CD4-positive, alpha-beta T cell treated with Interleukin-15 for 1 hour (primary cell): ENCODE measurements at places on chromosomes 13 and 19.

DNA sequence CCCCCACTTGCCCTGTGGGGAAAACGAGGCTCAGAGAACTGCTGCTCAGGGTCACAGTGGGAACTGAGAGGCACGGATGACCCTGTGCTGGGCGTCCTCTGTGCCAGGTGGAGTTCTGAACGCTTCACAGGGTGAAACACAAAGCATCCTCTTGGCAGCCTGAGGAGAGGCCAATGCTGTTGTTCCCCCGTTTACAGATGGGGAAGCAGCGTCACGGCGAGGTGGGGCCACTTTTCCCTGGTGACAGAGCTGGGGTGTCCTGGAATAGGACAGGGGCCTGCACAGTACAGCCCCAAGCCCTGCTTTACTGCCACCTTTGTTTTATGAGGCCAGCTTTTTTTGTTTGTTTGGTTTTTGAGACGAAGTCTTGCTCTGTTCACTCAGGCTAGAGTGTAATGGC lies 22.1 kb downstream of the DHX34 start:
- peak; percentile 42 for DNase-seq

- DNase-seq: peak; percentile 93
Observed at GRCh38 chr19:3987619-3988371, 2.5 kb upstream of the EEF2 start.

GRCh38 chr13:104477261-104477660 lies 1411.0 kb upstream of the SLC10A2 start:
- DNase-seq: no peak

- no peak for DNase-seq
Observed at GRCh38 chr13:113534236-113534860, 43.8 kb upstream of the DCUN1D2 start.

DNA sequence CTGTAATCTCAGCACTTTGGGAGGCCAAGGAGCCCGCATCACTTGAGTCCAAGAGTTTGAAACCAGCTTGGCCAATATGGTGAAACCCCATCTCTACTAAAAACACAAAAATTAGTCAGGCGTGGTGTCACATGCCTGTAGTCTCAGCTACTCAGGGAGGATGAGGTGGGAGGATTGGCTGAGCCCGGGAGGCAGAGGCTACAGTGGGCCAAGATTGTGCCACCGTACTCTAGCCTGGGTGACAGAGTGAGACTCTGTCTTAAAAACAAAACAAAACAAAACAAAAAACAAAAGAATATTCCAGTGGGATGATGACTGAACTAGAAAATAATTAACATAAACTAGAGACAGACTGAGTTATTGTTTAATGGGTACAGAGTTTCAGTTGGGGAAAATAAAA lies 81.7 kb upstream of the ABCC4 start:
- no peak for DNase-seq

DNA sequence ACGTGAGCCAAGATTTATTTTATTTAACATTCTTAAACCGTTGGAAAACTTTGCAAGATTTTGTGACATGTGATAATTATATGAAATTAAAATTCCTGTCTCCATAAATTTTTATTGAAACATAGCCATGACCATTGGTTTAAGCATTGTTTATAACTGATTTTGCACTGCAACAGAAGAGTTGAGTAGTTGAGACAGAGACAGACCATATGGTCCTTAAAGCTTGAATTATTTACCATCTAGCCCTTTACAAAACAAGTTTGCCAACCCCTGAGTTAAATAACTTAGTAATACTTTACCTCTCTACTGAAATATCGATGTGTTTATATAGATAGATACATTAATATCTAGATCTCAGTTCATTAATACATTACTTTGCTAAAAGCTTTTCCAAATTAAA lies 814.1 kb upstream of the GPC6 start:
- DNase-seq: no peak

- no peak for DNase-seq
Observed at GRCh38 chr19:8503510-8503909, 1.1 kb upstream of the PRAM1 start.

GRCh38 chr13:51643882-51644281 lies 59.6 kb downstream of the WDFY2 start:
- no peak for DNase-seq

DNA sequence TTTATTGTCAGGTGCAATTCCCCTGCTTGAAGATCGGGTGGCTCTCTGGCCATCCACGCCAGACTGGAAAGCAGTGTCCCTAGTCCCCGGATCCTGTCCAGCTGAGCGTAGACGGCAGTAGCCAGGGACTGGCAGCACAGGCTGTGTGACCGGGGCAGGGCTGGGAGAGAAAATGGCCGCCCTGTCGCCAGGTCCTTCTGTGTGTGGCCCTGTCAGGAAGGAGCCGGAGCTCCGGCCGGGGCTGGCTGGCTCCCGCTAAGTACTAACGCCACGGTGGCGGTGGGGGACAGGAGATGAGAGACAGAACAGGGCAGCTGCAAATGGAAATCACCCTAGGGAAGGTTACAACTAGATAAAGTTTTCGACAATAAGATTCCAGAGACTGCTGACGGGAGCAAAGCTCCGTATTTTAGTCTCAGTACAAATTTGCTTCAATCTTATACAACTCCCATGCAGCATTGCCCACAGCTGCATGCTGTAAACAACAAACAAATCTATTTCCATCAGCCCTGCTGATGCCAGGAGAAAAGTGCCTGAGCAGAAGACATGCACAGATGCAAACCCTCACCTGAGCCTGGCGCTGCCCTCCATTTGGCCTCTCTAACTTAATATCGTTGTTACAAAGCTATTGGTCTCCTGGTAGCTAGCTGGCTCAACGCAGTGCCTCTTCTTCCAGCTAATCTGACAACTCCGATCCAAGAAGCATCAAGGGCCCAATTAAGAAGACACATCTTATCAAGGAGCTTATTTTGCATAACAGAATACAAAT lies 253.0 kb downstream of the TSHZ3 start:
- no peak for DNase-seq

DNA sequence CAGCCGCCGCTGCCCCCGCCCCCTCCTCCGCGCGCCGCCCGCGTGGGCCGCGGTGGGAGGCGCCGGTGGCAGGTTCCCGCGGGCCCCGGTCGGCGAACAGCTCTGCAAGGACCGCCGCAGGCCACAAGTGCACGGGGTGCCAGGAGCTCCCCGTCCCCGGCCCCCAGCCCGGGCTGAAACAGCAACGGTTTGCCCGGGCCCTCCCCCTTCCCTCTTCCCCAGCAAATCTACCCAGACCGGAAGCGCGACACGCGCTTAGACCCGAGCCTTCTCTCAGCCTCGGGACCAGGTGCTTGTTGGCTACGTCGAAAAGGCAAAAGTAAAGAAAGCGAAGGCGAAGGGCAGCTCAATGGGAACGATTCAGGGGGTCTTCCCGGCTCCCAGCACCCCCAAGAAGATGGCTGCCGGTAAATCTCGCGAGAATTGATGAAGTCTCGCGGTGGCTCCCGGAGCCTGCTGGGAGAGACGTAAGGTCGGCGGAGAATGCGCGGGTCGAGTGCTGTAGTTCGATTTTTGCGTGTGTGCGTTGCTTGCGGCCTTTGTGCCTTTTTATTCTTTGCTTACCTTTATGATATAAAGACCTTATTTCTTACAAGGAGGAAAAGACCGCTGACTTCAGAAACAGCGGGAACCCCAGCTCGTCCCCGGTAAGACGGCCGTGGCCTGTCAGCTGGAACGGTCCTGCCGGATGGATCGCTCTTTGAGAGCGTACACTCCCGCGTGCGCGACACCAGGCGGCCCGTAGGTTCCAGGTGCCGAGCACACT lies at the start of gene RBM26:
TSS of gene RBM26 (minus strand) at position 425 of the 766 bp plus-strand sequence. CDS start 481 bp downstream, outside the sequence.
- peak; percentile 93 for DNase-seq

DNA sequence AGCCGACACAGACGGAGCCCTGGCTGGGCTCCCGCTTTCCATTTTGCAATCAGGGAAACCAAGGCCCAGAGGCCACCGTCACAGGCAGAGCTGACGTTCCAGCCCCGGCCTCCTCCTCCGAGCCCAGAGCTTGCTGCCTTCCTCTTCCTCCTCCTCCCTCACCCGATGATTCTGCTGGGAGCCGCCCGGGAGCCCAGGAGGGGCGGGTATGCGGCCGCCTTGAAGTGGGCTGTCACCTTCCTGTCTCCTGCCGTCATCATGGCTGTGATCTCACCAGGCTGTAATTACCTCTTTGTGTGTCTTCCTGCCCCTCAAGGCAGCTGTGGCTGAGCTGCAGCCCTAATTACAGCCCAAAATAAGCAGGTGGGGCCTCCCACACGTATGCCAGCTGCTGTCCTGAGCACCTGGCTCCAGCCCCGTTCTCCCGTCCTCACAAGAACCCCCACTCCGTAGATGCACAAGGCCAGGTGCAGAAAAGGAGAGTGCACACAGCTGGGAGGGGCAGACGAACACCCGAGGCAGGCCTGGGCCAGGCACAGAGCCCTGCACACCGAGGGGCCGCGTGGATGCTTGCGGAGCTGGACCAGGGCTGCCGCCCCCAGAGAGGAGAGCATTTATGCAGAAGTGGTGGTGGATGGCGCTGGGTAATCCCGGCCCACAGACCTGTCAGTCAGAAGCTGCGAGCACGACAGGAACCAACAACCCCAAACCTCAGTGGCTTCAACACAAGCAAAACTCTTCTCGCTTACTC lies 4.0 kb downstream of the TPGS1 start:
- DNase-seq: peak; percentile 92

DNA sequence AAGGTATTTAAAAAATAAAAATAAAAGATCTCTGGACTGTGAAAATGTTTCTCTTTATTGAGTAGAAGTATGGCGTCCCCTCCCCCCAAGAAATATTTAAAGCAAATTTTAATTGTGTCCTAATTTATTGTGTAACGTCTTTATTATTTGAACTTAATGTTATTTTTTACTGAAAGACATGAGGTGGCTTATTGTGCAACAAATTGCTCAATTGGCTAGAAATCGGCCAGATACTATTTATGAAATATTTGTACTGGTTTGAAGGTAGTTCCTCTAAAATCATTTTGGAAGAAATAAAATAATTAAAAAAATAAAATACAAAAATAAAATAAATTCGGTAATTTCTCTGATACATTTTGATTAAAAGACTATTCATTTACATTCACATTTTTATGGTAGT lies 162.3 kb downstream of the DACH1 start:
- DNase-seq: no peak

- no peak for DNase-seq
Observed at GRCh38 chr13:69904784-69905183, 202.8 kb upstream of the ATXN8OS start.

DNA sequence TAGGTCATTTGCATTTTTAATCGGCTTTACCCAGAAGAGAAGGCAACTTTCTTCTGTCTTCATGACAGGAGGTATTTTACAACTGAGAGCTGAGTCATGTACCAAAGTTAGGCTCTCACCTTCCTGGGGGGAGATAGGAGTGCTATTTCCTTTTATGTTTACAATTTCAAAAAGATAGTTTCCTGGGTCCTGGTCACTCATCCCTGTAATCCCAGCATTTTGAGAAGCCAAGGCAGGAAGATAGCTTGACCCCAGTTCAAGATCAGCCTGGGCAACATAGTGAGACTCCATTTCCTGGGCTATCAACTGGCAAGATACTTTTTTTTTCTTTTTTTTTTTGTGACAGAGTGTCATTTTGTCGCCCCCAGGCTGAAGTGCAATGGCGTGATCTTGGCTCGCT lies 7.6 kb downstream of the LYPD3 start:
- no peak for DNase-seq

DNA sequence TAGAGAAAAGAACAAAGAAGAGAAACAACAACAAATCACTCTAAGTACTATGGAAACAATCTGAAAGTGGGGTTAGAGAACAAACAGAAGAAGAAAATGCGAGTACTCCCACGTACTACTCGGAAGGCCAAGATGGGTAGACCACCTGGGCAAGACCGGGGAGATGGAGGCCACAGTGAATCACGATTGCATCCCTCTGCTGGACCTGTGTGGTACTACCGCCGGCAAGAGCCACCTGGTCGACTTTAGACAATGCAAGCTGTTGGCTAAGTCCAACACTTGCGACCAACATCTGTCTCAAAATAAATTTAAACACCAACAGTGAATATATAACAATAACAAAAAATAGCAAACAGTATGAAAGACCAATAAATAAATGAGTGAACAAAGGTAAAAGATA lies 45.5 kb upstream of the ZNF91 start:
- DNase-seq: no peak

- DNase-seq: no peak
Observed at GRCh38 chr13:36685927-36686326, 12.1 kb downstream of the SERTM1 start.

- no peak for DNase-seq
Observed at GRCh38 chr19:1261798-1262622, 7.1 kb upstream of the CIRBP start.

GRCh38 chr13:77333594-77333993 lies 6.7 kb upstream of the MYCBP2 start:
- no peak for DNase-seq

DNA sequence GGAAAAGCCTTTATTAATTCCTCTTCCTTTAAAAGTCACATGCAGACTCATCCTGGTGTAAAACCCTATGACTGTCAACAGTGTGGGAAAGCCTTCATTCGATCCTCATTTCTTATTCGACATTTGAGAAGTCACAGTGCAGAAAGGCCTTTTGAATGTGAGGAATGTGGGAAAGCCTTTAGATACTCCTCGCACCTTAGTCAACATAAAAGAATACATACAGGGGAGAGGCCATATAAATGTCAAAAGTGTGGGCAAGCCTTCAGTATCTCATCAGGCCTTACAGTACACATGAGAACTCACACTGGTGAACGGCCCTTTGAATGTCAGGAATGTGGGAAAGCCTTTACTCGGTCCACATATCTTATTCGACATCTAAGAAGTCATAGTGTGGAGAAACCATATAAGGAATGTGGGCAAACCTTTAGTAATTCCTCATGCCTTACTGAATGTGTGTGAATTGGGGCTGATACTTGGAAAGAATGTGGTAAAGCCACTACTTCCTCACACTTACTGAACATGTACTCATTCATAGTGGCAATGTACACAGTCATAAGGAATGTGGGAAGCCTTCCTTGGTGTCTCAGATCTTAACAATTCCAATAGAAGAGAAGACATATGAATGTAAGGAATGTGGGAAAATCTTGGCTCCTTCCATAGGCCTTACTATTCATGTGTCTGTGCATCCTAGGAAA lies 18.8 kb downstream of the ZNF559 start:
- no peak for DNase-seq

DNA sequence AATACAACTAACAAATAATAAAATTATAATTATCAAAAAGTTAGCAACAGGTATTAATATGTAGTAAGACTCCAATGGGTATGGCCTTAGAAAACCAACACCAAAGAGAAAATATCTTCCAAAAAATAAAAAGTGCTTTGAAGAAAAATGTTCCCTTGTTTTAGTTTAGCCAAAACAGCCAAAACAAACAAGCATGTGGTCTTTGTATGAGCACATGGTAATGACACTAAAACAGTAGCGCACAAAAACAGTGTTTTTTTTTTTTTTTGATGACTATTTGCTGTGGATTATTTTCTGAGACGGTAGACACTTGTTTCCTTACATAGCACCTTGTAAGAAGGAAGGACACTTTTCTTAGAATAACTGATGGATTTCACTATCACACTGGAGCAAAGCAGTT lies 459.3 kb downstream of the ITGBL1 start:
- DNase-seq: no peak

DNA sequence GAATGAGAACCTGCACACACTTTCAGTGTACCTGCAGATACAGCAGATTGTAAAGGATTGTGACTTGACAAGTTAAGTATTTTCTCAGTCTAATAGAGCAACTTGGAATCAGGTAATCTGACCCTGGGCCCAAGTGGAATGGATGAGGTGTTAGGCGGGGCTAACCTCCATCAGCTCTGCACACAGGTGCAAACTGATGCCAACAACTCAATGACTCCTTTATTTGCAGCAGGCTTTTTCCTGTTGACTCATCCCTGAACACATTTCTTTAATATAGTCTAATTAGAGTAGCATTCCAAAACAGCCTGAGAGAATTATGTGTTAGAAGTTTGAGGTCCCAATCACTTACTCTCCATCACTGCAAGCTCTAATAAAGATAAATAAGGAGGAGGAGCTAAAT lies 48.8 kb downstream of the TPT1 start:
- DNase-seq: no peak

- no peak for DNase-seq
Observed at GRCh38 chr13:26236296-26236695, 14.2 kb upstream of the RNF6 start.
